ENCODE measurements at places on chromosomes 3 and 15.

- DNase-seq, result no peak
These were observed 5.7 kb downstream of the PDIA5 start for GRCh38 chr3:123072564-123072963.

GRCh38 chr3:138347960-138348753 lies at the start of gene MRAS:
Gene MRAS, plus strand, starts transcription at chr3:138348579. Its CDS starts 24,305 bp downstream, at chr3:138372884.
- DNase-seq, result peak; percentile 29

GRCh38 chr3:183116025-183116614 lies 16.8 kb upstream of the MCCC1 start:
- peak; percentile 51 for DNase-seq

DNA sequence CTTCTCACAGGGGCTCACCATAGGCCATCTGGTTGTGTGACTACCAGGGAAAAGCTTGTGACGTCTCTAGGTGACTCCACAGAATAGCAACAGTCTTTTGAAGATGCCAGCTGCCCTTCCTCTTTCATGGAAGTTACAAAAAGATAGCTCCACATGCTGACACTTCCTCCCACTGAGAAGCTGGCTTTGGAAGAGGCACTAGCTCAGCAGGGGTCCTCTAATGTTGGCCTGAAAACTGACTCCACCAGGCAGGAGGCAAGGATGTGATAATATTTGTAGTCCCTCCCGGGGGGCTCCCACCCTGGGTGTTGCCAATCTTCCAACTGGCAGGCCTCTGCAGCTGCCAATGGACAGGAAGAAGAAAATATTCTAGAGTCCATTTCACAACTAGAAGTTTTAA lies 343.5 kb downstream of the NEK10 start:
- no peak for DNase-seq

GRCh38 chr3:141699324-141699723 lies 38.8 kb upstream of the RNF7 start:
- DNase-seq, result no peak

- no peak for DNase-seq
These were observed 31.6 kb upstream of the PDZRN3 start for GRCh38 chr3:73656241-73656890.

DNA sequence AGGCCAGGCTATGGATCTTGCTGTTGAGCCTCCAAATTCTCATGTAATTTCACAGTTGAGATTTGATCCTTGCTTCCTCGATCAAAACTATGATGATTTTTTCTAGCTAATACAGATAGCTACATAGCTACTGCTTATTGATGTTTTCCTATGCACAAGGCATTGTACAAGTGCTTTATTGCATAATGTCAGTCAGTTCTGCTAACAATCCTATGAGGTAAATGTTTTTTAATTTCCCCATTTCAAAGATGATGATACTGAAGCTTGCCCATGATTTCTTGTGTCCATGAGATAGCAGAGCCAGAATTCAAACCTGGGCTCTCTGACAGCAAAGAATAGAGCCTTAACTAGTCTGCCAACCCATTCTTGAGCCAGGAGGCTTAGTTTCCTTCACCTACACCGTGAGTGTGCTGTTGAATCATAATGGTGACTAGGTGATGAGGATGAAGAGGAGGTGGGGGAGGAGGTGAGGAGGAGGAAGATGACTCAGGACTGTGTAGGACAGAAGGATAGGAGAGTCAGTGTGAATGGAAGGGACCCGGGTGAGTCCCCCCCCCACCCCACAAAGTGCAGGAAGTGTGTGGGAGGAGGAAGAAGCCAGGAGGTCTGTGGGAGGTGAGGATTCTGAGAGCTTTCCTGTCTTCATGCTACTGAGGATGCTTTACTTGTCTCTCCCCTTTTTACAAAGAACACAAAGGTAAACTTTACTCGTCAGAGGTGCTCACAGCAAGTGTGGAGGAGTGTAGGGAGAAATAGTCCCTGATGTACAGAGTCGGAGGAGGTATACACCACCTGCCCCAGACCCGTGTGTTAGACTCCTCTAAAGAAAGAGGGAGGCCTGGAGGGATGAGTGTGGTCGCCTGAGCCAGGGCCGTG lies 3.6 kb downstream of the TAGLN3 start:
- DNase-seq, result peak; percentile 46

DNA sequence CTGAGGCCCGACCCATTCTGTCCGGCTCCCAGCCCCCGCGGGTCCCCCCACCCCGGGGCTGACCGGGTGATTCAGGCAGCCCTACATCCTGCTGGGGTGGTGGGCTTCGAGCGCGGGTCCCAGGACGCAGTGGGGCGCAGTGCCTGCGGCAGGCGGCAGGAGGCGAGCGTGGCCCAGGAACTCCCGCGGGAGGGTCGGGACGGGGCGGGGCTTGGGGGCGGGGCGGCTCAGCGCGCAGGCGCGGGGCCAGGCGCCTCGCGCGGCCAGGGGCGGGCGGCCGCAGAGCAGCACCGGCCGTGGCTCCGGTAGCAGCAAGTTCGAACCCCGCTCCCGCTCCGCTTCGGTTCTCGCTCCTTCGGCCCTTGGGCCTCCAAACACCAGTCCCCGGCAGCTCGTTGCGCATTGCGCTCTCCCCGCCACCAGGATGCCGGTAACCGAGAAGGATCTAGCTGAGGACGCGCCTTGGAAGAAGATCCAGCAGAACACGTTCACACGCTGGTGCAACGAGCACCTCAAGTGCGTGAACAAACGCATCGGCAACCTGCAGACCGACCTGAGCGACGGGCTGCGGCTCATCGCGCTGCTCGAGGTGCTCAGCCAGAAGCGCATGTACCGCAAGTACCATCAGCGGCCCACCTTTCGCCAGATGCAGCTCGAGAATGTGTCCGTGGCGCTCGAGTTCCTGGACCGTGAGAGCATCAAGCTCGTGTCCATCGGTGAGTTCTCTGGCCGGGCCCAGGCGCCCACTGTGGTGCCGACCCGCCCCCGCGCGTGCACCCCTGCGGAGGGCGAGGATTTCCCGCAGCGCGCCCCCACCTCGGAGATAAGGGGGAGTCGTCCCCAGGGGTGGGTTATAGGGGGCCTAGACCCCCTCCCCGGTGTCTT lies at the start of gene FLNB:
Gene FLNB, plus strand, starts transcription at position 282 of the 885 bp plus-strand sequence. Its CDS starts 143 bp downstream, at position 425.
- peak; percentile 84 for DNase-seq

- DNase-seq, result no peak
These were observed 27.4 kb downstream of the CLK3 start for GRCh38 chr15:74642734-74643664.

DNA sequence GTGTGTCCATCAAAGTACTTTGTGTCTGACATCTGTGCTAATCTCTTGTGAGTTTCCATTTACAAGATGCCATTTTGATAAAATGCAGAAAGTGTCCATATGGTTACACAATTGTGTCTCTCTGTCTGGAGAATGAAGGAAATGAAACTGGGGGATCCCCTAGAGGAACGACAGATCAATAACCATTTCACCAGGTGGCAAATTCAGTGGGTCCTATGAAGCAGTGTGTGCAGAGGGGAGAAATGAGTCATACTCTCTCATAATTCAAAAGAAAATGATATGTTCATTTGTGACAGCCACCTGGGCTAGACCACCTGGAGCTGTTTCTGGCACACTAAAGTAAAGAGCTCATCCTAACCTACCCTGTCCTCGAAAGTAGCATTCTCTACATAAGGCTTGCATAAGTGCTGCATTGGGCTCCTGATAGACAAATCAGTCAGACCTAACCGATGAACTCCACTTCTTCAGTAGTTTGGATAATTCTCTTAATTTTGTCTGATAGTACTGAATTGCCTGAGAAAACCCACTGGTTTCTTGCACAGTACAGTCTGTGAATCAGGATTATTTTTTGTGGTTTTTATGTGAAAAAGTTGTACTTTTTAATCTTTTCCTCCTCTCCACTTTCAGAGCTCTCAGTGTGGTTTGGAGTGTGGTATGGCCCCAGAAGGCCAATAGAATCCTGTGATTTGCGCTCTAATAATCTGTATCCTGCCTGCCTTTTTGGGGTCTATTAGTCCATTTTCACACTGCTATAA lies 10.3 kb upstream of the CD47 start:
- peak; percentile 17 for DNase-seq

DNA sequence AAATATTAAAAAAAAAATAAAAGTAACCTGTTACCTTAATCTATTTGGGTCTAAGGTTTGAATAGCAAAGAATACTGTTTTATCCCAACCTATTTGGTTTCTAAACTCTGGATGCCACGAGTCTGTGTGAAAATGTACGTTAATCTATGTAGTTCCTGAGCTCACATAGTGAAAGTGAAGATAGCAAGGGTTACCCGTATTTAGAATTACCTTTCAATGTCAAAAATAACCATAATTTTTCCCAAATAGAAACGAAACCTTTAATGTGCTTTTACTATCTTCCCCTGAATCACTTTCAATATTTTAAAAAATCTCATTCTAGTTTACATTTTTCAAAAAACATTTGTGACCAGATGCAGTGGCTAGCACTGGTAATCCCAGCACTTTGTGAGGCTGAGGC lies 5.8 kb upstream of the USP50 start:
- DNase-seq, result no peak

GRCh38 chr3:27521179-27521871 lies 37.1 kb upstream of the SLC4A7 start:
- no peak for DNase-seq

DNA sequence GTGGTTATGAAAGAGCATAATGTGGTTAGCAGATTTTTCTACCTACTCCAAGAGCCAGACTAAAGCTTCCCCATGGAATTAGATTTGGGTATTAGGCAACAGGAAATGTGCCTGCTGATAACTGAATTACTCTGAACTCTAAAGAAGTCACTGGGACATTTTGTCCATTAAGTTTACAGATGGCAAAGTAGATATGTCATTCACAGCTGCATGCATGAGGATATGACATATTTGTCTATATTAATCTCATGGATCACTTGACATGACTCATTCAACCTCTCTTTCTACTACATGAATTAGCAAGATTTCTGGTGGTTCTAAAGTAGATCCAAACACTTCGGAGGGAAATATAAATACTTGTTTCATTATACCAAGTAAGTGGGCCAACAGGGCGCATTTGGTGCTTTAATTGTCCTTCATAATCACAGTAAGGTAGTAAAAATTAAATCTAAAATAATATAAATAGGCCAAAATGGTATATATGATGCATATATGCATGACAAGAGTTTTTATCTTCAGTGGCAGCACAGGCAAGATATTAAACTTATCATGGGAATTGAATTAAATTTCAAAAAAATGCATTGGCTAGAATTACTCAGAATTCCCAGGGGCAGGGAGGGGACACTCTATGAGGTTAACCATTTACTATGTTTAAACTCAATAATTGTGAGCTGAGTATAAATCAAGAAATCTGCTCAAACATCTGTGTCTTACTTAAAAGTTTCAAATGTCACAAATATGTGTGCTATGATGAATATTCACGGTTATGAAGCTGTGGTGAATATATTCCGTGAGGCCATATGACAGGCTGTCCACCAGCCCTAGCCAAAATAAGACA lies 365.3 kb upstream of the KCNMB2 start:
- DNase-seq, result no peak

DNA sequence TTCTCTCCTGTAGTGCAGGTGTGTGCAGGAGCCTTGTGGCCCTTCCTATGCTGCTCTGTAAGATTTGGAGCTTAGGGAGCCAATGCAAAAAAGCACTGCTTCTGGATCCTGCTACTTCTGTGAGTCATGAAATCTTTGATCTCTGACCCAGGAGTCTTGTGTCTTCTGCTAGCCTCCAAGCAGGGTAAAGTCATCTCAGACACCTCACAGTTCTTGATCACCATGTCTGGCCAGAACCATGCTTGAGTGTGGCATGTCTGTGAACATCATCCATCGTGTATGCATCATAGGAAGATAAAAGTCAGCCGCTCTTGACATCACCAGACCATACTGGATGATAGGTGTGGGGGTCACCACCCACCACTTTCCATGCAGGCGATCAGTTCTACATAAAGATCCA lies 247.8 kb downstream of the RPLP1 start:
- DNase-seq, result no peak

DNA sequence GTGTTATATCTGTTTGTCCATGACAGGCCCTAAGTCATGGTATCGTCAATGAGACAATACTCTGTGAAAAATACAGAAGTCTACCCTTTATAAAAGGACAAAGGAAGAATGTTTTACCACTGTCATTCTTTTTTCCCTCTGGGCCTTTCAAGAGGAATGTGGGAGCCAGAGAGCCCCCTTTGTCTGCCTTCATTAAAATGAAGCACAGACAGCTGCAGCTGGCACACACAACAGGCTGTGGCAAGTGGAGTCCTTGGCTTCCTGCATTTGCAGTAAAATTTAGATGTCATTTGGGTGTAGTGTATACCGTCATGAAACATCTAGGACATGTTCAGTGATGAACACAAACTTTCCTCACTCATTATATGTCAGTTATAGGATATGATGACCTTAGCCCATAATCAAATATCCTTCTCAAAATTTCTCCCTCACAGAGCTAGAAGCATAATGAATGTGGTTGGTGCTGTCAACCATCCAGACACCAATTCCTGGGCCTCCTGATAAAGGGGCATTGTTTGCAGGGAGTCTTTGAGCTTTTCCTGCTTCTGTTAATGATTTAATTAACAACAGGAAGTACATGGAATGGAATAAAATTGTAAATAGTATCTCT lies 76.4 kb downstream of the DHX36 start:
- no peak for DNase-seq

- no peak for DNase-seq
These were observed 9.1 kb downstream of the GK5 start for GRCh38 chr3:142216321-142216720.

- no peak for DNase-seq
These were observed 23.0 kb upstream of the BFSP2 start for GRCh38 chr3:133376810-133377209.

GRCh38 chr3:111748132-111748531 lies 110.9 kb upstream of the PHLDB2 start:
- no peak for DNase-seq

- DNase-seq, result no peak
These were observed 18.6 kb downstream of the CRYGS start for GRCh38 chr3:186525369-186526255.

GRCh38 chr15:92021792-92022191 lies 168.3 kb downstream of the SLCO3A1 start:
- DNase-seq, result no peak

DNA sequence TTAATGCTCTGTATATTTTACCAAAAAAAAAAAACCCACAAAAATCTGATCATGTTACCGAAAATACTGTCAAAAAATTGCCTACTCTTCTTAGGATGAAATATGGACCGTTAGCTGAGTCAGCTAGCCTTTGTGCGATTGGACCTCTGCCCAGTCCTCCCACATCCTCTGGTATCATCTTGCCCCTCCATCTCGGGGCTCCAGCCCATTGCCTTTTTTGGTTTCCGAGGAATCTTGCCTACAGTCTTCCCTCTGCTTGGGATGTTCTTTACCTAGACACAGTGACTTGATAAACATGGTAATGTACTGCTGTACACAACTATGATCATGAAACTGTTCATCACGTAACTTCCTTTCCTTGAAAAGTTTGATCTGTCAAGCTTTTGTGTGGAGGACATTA lies 371.4 kb downstream of the SV2B start:
- no peak for DNase-seq

DNA sequence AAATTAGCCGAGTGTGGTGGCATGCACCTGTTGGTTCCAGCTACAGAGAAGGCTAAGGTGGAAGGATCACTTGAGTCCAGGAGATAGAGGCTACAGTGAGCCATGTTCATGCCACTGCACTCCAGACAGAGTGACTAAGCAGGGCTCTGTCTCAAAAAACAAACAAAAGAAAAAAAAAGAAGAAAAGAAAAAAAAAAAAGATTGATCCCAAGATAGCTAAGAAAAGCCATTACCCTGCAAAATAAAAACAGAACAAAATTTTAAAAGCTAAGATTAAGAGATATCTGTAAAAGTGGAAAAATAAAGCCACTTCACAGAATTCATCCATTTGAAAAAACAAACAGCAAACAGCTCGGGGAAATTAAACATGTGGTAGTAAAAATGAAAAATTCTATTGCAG lies 23.8 kb downstream of the LRRC2 start:
- no peak for DNase-seq

- no peak for DNase-seq
These were observed 59.1 kb downstream of the SENP7 start for GRCh38 chr3:101453961-101454360.
